Skeletal muscle cell (primary cell): ENCODE measurements at places on chromosomes 12 and 14.

DNA sequence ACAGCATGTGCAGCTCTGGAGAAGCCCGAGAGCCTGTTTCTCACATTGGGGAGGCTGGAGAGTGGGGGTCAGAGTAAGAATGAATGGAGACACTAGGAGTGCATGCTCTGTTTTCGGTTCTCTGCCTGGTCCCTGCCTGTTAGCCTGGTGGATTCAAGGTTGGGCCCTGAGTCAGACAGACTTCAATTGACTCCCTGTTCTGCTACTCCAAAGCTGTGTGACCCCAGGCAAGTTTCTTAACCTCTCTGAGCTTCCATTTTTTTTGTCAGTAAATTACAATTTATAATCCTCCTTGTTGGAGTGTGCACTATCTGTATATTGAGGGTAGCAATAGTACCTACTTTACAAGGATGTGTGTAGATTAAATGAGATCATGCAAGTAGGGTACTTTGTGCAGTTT lies 102.6 kb upstream of the ESRRB start:
- DNase-seq: no peak

GRCh38 chr14:61337893-61338292 lies 16.5 kb downstream of the PRKCH start:
- DNase-seq: no peak

DNA sequence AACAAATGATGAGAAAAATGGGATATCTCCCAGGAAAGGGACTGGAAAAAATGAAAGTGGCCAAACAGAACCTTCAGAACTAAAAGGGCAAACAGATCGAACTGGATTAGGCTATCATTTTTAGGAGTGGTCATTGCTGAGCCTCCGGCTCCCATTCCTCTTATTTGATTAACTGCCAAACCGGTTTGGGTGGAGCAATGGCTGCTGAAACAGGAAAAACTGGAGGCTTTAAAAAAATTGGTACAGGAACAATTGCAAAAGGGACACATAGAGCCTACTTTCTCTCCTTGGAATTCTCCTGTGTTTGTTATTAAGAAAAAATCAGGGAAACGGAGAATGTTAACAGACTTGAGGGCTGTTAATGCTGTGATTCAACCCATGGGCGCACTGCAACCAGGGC lies 49.7 kb downstream of the TNFAIP2 start:
- no peak for DNase-seq

DNA sequence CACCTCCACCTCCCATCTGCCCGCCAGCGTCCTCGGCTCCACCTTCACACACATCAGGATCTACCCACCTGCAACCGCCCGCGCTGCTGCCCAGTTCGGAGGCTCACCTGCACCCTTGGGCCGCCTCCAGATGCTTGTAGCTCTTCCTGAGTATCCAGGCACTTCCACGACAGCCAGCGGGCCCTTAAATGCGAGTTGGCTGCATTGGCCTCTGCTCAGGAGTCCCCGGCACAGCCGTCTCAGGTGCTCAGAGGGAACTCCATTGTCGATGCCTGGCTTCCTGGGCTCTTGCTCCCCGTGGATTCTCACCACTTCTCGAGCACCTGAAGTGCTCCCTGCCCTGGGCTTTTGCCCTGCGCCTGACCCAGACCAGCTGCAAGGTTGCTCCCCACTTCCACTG lies 21.9 kb upstream of the CDCA4 start:
- DNase-seq: no peak

- no peak for DNase-seq
Measured at GRCh38 chr12:39033782-39034181, 128.4 kb upstream of the CPNE8 start.

DNA sequence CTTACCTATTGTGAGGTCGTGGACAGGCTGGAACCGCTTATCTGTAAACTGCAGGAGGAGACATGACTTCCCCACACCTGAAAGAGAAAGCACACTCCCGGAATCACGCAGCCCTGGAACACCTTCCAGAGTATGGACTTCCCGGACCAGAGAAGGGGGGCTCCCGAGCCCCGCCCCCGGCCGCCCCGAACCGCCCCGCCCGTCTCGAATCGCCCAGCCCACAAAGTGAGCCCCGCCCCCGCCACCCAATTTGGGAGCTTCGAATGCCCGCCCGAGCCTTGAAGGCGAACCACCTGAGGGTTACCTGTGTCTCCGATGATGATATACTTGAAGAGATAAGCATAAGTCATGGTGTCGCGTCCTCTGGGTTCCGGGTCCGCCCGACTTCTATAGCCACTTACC lies 235 bp downstream of the RAB2B start:
- DNase-seq: no peak

DNA sequence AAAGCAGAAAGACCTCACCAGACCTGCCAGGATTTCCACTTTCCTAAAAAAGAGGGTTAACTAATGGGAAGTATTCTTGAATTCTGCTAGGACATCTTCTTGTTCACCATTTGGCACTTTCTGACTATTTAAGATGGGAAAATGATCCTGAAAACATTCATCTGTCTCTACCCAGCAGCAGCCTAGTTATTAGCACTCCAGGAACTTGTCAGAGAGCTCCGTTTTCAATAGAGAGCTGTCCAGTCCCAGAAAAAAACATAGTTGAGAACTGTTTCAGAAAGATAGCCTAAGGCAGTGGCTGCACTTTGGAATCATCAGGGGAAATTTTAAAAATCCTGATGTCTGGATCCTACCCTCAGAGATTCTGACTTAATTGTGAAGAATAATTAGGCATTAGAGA lies 22.1 kb upstream of the CEP83 start:
- DNase-seq: no peak

DNA sequence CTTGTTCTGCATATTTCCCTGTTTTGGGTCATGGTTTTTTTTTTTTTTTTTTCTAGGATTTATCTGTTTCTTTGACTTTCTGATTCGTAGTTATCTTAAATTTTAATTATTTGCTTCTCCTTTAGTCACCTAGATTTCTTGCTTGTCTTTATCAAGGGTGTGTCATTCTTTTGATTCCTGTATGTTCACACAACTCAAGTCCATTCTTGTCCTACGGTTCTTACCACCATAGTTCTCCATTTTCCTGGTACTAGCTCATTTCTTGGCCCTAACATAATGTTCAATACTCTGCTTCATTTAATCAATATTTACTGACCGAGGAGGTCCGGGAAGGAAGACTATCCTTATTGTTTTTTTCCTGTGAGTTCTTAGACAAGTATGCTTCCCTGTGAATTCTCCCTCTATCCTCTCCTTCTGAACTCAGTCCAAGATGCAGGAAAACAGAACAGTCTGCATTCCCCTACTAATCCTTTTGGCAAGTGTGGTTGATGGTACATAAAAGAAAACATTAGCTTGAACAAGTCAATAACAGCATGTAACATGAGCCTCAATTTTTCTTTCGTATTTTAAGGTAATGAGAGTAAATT lies 1346.4 kb upstream of the SEL1L start:
- DNase-seq: no peak

DNA sequence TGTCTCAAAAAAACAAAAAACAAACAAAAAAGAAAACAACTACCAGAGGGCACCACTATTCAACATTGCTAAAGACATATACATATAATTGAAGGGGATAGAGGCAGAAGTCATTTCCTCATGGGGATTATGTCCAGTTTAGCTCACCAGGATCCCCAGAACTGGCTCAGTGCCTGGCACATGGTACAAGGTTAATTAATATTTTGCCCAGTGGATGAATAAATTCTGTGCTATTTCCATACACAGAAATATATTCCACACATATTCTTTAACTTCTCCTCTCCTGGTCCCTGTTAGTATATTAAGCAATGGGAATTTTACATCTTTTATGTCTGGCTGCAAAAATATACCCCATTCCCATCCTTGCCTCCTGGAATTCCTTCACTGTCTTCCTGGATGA lies 6.7 kb downstream of the FOS start:
- DNase-seq: no peak

DNA sequence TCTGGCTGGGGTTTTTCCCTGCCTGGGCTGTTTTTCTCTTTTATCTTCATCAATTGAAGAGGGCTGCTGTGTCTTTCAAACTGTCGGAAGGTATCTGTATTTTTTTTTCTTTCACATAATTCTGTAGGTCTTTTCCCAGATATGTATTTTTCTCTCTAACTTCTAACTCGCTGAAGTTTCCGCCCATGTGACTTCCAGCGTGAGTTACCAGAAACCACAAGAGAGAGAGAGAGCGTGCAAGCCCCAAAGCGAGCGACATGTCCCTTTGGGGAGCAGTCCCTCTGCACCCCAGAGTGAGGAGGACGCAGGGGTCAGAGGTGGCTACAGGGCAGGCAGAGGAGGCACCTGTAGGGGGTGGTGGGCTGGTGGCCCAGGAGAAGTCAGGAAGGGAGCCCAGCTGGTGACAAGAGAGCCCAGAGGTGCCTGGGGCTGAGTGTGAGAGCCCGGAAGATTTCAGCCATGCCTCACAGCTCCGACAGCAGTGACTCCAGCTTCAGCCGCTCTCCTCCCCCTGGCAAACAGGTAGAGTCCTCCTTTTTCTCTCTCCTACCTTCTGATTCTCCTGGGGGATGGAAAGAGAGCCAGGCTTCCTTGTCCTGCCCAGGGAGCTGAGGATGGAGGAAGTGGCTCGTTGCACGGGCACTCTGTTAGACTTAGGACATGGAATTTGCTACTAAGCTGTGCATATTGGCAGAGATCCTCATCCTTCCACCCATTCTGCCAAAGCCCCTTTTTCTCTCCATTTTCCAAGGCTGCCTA lies at the start of gene BATF:
Gene BATF (plus strand): TSS at position 246 of the 759 bp plus-strand sequence. CDS start 214 bp downstream, at position 460.
- DNase-seq: no peak

DNA sequence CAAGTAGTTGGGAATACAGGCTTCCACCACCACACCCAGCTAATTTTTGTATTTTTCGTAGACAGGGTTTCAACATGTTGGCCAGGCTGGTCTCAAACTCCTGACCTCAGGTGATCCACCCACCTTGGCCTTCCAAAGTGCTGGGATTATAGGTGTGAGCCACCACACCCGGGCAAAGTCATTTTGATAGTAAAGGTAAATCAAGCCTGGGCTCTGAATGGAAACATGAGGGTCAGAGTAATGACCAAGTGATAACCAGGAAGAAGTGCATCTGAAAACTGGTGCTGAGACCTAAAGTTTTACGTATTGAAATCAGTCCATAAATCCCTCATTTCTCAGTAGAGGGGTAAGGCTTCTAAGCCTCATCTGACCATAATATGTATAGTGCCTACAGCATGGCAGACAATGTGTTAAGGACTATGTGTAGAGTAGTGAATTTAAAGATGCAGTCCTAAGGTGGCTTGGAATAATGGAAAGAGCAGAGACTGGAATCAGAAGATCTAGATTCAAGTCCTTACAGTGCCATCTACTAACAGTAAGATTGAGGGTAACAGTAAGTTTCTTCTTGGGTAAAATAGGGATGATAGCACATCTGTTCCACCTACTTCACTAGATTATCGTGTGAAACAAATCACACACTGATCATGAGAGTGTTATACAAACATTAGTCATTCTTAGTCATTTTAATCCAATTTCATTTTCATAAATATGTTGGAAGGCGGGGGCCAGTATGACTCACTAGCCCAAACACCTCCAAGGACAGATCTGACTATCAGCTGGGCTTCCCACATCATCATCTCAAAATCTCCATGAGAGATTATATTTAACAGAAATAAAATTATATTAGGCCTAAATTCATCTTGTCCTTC lies 11.2 kb downstream of the MAP4K5 start:
- peak; percentile 46 for DNase-seq

DNA sequence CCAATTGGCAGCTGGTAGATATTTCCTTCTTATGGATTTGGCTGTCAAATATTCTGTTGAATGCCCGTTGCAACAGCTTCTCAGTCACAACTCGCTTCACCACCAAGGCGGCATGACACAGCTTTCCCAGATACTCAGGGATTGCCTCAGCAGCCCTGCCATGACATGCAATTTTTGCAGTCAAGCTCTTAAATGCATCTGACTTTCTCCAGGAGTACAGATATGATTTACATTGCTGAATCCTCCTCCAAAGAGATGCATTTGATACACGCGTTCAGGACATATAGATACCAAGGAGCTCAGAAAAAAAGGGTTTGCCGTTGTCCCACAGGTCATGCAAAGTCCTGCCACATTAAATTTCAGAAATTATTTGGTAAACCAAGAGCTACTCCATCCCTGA lies 6.5 kb downstream of the KRT5 start:
- DNase-seq: no peak

DNA sequence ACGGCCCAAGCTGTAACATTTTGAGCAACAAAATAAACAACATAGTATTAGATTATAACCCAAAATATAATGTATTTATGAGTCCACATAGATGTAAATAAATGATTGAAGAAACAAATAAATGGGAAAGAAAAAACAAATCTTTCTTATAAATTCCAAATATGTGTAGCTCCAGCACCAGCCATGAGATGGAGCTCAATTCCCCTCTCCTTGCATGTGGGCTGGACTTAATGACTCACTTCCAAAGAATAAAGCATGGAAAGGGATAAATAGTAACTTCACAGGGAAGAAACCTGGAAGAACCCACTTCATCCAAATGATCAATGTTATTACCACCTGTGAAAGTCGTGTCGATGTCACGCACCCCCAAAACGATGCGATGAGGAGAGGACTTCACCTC lies 158.8 kb downstream of the RPAP3 start:
- DNase-seq: peak; percentile 9

DNA sequence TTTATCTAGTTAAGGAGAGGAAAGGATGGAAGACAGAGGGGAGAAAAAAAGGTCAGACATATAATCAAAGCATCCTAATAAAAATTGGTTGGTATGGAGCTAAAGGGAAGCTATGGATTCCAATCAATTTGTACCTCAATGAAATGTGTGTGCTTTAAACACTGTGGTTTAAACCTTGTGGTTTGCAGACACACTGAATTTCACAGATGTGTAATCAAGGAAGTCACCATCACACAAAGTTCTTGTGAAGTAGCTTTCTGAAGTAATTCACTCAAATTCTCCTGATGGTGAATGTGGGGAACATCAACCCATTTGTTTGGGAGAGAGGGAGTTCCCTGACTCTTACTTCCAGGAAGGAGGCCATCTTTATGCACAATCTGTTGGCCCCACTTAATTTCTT lies 243.3 kb upstream of the KRR1 start:
- no peak for DNase-seq

GRCh38 chr14:32047791-32048190 lies 29.3 kb upstream of the ARHGAP5 start:
- DNase-seq: peak; percentile 10

DNA sequence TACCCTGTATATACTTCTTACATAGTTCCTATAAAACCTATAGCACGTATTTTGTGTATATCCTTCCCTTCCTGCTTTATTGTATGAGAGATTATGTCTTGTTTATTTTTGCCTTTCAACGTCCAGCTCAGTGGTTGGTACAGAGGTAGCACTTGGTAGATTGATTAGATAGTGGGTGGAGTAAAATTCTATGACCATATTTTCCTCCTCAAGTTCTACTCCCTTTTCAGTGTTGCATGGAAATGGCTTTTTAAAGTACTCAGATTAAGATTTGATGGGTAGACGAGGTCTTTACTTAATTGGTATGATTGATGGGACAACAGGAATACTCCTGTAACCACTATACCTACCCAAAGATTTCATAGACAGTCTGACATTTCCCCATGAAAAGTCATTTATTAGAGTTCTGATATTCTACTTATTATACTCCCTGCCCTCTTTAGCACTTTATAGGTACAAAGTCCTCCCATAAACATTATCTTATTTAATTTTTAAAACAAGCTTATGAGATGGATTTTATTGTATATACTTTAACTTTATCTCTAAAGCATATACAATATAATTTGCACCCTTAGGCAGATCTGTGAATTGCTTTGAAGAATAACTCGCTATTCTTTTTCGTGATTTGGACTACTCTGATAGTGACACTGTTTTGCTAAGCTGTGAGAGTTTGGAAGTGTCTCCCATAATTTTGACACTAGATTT lies 348.0 kb downstream of the RAD51B start:
- DNase-seq: no peak

GRCh38 chr14:68144051-68144681 lies 324.6 kb downstream of the RAD51B start:
- peak; percentile 95 for DNase-seq
